Osteocyte (in vitro differentiated cells): ENCODE measurements at places on chromosomes 4 and X. TPM values are rescaled to one million over a fixed set of nuclear protein-coding genes. Genes with fewer than 3 reads are reported as not detected.

DNA sequence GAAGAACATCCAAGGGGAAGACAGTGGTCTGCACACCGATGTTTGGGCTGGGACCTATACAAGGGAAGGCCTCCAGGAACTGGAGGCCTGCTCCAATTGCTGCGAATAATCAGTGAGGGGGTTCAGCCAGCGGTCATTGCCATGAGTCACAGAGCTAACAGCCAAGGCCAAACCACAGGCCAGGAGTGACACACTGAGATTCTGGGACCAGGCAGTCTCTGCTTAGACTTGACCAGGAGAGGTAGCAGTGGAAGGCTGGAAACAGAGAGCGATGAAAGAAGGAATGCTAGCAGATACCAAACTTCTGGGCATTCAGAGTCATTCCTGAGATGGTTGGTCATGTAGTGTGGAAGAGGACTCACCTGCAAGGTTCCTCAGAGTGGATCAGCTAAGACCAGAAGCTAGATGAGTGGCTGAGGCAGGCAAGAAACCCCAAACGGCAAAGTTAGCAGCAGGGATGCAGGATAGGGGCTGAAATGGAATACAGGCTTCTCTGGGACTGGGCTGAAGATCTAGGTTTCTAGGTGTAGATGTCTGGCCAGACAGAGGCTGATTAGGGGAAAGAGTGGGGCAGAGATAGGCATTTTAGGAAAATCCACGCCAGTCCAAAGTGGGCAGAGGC, 54.7 kb downstream of the CNGA2 start:
- no peak overlapping the region for H3K27ac ChIP-seq
- H3K36me3 ChIP-seq: no peaks in the 10 kb centered on the region
- no peaks in the 10 kb centered on the region for H3K4me1 ChIP-seq
- H3K4me3 ChIP-seq: no peak overlapping the region

DNA sequence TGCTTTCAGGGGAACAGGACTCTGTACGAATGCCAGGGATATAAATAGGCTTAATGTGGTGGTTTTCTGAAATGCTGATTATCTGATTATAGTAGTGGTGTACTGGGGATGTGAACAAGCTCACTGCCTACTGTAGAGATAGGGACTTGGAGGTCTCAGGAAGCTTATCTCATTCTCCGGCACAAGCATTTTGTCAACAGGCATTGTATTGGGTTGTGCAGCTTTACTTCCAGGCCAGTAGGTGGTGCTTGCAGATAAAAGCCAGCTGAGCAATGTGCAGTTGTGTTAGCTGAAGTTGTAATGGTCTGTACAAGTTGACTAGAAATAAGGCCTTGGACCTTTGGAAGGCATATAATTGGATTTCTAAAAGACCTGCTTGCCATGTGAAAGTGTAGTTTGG, 49.5 kb upstream of the TMLHE start:
- no peaks in the 10 kb centered on the region for H3K4me1 ChIP-seq
- peaks cover 2% of the 10 kb centered on the region for H3K36me3 ChIP-seq
- H3K4me3 ChIP-seq: no peak overlapping the region
- H3K27ac ChIP-seq: no peak overlapping the region

Gene DDX60
- total RNA-seq: 15.7 and 16.6 TPM in 2 replicates

Gene DCHS2
- 0.13 and 0.16 TPM in 2 replicates for total RNA-seq

GRCh38 chr4:107870916-107871786, 46.4 kb downstream of the SGMS2 start:
- H3K27ac ChIP-seq: no peak overlapping the region
- no peaks in the 10 kb centered on the region for H3K27me3 ChIP-seq
- no peaks in the 10 kb centered on the region for H3K36me3 ChIP-seq
- no peak overlapping the region for H3K4me3 ChIP-seq
- H3K4me1 ChIP-seq: peaks cover 4% of the 10 kb centered on the region

DNA sequence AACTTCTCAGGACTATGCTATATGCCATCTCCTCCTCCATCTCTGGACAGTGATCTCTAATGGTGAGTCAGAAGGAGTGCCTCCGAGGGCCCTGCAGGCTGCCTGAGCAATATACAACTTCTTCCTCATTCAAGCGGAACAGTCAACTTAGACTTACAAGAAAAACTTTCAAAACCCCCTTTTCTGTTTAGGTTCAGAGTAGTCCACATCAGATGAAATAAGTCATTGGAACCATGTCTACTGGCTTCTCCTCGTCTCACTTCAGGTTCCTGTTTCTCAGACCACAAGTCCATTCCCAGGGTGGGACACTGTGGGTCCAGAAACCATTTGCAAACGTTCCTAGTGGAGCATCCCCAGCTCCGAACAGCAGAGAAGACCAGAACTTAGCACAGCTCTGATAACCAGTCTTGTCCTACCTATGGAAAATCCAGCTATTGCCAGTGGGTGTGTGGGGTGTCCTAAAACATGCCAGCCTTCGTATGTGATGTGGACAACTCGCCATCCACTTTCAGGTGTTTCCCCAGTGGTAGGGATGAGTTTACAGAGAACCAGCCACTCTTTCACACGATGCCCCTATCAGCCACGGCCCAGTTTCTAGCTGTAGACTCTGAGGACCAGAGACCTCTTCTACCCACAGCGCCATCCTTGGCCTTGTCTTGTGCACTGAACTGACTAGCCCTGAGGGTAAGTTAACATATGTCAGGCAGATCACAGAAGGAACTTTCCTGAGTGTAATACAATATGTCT, 32.7 kb upstream of the NKRF start:
- peaks cover 8% of the 10 kb centered on the region for H3K36me3 ChIP-seq
- H3K4me3 ChIP-seq: no peak overlapping the region
- no peak overlapping the region for H3K27ac ChIP-seq
- H3K27me3 ChIP-seq: no peaks in the 10 kb centered on the region

GRCh38 chrX:13092455-13092941, 48.1 kb upstream of the FAM9C start:
- H3K4me3 ChIP-seq: no peak overlapping the region
- no peak for DNase-seq
- H3K4me1 ChIP-seq: peaks cover 35% of the 10 kb centered on the region
- H3K36me3 ChIP-seq: no peaks in the 10 kb centered on the region
- no peaks in the 10 kb centered on the region for H3K27me3 ChIP-seq
- no peak overlapping the region for H3K27ac ChIP-seq

Gene SFRP2
- 87.7 and 102 TPM in 2 replicates for total RNA-seq

DNA sequence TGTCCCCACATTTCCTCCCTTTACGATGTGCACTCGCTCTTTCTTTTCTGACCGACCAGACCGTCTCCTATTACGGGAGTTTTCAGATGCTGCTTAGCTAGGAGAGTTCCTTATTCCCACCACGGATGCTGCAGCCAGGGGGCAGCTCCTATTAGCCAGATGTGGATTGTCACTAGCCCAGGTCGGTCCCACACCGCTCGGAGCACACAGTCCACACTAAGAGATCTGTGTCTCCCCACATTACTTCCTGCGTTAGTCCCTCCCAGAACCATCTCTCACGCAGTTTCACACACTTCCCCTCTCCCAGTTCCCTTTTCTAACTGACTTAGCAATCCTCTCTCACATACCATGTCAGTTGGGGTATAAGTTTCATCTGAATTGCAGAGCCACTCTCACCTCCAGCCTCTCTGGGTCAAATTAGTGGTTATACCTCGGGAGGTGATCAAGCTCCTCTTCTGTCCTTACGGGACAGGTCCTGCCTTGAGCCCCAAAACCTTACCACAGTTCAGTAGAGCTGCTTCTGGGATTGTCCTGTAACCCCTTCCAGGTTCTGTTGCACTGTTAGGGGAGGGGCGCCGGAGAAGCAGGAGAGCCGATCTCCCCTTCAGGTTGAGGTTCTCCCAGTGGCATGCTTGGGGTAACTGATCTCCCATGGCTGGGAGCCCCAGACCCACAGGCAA, 28.2 kb downstream of the SULT1E1 start:
- H3K4me3 ChIP-seq: no peak overlapping the region
- no peak for DNase-seq
- H3K36me3 ChIP-seq: no peaks in the 10 kb centered on the region
- H3K27me3 ChIP-seq: no peaks in the 10 kb centered on the region
